ENCODE measurements at places on chromosomes 5 and 9.
A peak's percentile ranks its signal among the peaks of the same experiment; 100 is the strongest.

- DNase-seq: no peak
Observed at GRCh38 chr9:134442486-134443173, 116.4 kb downstream of the RXRA start.

- DNase-seq: no peak
Observed at GRCh38 chr9:129405089-129405826, 215.6 kb downstream of the C9orf50 start.

DNA sequence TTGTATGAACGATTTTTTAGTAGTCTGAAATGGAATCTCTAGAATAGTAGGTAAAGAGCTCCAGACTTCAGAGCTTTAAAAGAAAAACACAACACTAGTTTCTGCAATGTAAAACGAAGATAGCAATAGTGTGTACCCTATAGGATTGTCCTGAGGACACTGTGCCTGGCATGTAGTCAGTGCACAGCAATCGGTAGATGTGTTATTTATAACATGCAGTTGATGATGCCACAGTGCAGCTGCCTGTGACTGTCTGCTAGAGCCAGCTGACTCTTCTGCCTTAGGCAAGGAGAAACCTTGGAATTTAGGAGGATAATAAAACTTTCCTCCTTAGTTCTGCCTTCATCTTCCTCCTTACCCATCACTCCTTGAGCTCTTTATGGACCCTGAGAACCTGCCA lies 27.7 kb upstream of the TMOD1 start:
- no peak for DNase-seq

GRCh38 chr5:39998518-39998917 lies 573.7 kb upstream of the DAB2 start:
- no peak for DNase-seq

DNA sequence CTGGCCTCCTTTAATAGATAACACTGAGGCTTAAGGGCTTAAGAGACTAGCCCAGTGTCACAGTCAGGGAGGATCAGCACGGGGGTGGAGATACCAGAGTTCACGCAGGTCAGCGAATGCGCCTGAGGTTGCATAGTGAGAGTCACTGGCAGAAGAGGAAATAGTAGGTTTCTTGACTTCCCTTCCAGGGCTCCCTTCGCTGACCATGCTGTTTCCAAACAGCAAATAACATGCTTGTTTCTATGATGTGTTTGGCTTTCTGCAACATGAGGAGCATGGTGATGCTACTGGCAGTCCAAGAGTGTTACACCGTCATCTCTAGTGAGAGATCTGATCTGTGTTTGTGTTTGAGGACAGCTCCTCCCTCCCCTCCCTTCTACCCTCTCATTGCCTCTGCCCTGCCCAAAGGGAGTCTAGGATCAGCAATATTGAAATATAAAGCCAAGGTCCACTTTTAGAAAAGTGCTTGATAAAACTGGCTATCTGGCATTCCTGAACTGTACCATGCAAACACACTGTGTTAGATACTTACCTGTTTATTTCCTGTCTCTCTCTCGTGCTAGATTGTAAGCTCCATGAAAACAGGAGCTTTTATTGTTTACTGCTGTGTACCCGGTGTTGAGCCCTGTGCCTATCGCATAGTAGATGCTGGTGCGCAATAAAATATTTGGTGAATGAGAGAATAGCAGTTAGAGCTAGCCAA lies 12.3 kb downstream of the TLE4 start:
- DNase-seq: no peak

- no peak for DNase-seq
Observed at GRCh38 chr5:1793966-1794900, 5.4 kb downstream of the MRPL36 start.

GRCh38 chr9:126546036-126546435 lies 67.7 kb upstream of the LMX1B start:
- DNase-seq: no peak

GRCh38 chr9:87263291-87263690 lies 234.4 kb upstream of the DAPK1 start:
- DNase-seq: no peak

DNA sequence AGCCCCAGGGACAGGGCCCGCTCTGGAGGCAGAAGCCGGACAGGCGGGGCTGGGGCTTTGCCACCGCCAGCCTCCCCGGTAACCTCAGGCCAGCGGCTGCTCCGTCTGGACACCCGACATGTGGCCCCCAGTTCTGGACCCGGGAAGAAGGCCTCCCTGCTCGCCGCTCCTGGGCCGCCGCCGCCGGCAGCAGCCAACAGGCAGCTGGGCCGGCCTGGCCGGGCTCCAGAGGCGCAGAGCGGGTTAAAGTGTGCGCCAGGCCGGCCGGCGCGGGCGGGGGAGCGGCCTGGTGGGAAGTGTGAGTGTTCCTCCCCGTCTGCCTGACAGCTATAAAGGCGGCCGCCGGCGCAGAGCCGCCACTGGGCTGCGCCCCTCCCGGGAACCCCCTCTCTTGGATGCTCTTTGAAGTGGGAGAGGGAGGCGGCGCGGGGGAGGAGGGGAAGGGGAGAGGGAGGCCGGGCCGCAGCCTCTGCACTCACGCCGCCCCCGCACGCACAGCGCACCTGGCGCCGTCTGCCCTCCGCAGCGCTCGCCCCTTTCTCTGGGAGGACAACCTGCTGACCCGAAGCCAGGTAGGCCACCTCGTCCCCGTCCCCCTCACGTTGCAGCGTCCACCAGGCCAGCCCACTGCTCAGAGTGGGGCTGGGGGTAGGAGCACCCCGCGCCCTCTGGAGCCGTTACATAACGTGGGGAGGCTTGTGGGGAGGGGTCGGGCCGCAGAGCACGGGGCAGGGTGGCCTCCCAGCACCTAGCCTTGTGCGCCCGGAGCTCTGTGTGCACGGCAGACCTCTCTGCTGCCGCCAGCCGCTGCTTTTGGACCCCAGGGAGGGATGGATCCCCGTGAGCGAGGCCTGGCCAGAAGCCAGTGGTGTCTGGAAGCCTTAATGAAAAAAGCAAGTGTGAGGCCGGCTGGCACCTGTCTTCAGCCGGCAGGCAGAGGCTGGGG lies at the start of gene ADAMTSL2:
ADAMTSL2 (plus strand) TSS at position 359 of the 946 bp plus-strand sequence. CDS start 2,009 bp downstream, outside the sequence.
- DNase-seq: peak; percentile 84

GRCh38 chr9:68931821-68932220 lies 82.1 kb downstream of the PRKACG start:
- no peak for DNase-seq

DNA sequence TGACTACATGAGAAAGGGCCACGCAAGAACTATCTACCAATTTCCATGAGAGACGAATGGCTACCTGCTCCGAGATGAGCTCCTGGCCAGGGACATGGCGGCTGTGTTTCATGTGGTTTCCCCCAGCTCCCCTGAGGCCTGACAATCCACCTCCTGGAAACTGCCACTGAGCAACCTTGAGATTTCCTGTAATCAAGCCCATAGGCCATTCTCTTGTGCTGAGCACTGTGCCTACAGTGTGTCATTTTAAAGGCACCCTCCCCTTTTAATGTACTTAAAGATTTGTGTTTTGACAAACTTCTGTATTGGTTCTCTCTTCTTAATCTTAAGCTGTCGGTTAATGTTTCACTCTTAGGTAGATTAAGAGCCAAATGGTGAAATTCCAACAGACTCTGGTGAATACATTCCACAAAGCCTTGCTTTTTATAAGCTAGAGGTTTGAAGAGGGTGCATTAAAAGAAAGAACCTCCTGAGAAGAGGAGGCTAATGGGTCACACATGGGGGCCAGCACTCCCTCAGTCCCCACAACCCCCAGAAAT lies 72.3 kb downstream of the SECISBP2 start:
- DNase-seq: no peak

DNA sequence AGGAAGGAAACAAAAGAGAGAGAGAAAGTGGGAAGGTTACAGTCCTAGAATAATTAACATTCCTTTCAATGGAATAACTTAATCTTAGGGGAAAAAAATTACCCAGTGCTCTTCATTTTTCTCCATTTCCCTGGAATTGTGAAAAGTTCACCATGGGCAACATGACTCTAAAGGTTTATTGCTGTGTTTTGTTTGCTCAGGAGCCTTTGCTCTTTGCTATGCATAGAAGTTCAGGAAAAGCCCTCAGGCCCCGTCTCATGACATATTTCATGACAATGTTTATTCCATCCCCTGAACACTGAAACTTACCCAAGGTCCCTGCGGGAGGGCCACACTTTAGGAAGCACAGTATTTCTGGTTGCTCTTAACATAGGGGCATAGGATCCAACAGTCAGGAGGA lies 9.8 kb upstream of the CTSL start:
- no peak for DNase-seq

DNA sequence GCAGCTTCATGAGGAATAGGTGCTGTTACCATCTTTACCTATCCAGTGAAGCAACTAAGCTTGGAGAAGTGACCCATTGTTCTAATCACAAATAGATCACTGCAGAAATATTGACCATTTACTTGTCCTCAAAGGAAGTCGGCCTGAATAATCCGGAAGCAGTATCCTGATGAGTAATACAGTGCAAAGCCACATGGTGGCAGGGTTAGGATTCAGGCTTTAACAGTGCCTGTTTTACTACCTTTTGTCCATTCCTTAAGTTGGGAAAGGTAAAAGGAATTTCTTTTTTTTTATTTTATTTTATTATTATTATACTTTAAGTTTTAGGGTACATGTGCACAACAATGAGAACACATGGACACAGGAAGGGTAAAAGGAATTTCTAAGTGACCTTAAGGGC lies 336.3 kb downstream of the KDM4C start:
- DNase-seq: no peak

DNA sequence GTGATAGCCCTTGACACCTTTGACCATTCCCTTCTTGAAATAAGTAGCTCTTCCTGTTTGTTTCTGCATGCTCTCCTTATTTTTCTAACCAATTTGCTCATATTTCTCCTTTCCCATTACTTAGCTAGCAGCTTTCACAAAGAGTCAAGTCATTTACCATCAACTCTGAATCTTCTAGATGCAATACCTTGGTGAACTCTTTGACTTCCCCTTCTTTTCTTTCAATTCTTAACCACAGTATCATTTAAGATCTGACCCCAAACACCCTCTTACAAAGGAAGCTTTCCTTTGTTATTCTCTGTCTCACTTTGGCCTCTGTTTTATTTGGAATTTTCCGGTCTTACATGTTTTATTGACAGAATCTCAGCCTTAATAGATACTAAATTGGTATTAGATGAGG lies 14.0 kb downstream of the NFX1 start:
- DNase-seq: no peak

DNA sequence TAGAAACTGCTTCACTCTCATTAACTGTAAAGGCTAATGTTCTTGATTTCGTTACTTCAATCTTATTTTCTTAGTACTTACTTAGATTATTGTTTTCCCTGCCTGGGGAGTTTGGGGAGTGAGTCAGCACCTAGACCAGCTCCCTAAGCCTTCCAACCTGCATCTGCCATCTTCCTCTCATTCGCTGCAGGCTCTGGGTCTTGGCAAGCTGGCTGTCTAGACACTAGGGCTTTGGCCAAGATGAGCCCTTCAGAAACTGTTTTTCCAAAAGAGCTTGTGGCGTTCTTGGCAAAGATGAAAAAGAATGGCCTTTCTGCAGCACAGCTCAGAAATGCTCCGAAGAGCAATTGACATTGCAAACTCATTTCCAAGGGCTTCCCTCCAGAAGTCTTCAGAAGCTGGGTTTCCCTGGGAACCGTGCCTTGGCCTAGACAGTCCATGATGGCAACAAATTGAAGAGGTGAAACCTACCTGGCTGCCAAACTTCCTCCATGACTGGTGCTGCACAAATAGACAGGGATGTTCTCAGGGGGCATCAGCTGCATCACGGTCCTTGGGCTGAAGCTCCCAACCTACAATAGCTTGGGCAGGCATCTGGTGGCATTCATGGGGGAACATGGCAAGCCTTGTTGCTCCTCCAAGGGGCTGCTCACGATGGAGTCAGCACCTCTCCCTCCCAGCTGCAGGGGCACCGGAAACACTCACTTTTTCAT lies 76.6 kb downstream of the NSUN2 start:
- no peak for DNase-seq

DNA sequence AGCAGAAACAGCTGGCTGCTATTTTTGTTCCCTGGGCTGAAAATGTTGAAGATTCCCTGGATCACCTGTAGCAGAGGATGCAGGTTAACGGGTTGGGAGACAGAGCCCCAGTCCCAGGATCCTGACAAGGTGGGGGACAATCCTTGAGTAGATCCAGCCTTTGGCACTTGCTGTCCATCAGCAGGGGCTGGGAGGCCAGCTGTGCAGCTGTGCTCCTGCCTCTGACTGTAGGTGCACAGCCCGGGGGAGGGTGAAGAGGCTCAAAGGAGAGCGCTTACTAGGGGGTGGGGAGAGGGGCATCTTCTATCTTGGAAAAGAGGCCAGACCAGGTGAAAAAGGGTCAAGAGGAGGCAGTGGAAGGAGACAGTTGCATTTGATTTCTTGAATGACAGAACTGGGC lies 3.5 kb upstream of the DDX41 start:
- DNase-seq: no peak

DNA sequence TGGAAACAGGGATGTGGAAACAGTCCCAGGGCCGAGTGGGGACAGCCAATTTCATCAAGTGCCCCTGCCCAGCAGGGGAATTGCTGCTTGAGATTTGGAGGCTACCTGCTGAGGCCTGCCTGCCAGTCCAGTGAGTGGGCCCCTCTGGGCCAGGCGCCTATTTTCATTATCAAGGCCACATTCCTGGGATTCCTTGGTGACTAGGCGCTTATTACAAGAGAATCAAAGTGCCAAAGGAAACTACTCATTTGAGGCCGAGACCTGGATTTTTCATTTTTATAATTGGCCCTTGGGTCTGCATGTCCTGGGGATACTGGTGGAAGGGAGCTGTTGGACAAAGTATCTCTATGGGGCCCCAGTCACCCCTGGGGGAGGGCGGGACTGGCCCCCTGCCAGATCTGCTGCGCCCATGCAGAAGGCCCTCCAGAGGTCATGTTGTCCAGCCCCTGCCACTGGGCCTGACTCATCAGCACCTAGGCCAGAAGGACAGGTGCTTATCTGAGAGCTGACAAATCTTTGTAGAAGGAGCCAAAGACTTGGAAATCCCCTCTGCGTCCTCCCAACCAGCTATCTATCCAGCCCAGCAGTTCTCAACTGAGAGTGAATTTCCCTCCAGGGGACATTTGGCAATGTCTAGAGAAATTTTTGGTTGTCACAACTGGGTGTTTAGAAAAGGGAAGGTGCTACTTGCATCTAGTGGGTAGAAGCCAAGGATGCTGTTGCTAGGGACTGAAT lies 45.6 kb downstream of the FOXI1 start:
- DNase-seq: no peak
